ENCODE measurements at places on chromosomes 1 and 21.
A peak's percentile ranks its signal among the peaks of the same experiment; 100 is the strongest.

DNA sequence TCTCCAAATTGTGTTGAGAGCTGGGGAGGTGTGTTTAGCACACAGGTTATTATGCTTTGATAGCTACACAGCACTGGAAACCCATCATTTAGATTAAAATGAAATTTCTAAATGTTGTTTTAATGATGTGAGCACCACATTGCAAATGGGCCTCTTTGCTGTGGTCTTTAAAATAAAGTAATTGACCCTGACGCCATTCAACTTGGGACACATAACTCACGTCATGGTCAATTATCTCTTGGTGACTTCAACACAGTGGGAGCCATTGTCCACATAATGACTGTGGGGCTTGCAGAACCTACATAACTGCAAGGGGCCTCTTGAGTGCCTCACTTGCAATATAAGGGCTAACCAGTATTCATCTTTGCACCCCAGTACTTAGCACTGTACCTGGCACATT, 280.4 kb downstream of the HLX start:
- no peak for DNase-seq

DNA sequence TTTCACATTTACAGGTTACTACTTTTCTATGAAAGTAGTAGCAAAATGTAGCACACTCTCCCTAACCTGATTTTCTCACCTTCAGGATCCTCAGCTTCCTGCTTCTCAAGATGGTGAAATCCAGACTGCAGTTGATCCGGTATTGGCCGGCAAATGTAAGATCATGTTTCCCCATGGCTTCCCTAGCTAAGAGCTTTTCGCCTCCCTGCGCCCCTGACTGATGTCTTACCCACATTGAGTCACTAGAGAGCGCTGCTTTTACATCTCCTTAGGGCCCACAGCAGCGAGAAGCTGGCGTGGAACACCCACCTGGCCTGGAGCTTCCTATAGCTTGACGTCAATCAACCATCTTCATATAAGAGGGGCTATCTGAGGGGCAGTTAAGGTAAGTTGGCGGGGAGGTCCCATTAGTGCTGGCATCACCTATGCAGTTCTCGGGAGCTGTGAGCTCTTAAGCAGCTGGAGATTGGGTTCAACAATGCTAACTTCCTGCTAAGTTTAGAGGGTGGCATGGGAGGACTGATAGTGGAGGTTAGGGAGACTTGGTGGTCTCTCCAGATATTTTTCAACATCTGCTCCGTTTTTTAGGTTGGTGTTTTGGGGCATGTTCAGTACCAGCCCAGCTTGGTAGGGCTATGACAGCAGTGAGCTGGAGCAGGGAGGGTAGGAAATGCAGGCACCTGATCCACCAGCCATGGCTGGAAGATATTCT, 5.5 kb downstream of the PTPN7 start:
- no peak for DNase-seq

DNA sequence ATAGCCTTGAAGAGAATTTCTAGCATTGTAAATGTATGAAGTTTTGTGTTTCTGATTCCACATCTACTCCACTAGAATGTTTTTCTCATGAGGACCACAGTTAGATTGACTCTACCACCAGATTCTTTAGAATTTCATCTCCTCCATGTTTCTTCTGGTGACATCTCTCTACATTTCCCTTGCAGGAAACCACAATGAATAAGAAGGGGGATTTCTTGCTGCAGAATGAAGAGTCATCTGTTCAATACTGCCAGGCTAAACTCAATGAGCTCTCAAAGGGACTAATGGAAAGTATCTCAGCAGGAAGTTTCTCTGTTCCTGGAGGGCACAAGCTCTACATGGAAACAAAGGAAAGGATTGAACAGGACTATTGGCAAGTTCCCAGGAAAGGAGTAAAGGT, 18.6 kb downstream of the GBP6 start:
- no peak for DNase-seq

GRCh38 chr1:205456868-205457745, 1.3 kb upstream of the BLACAT1 start:
- DNase-seq: no peak

DNA sequence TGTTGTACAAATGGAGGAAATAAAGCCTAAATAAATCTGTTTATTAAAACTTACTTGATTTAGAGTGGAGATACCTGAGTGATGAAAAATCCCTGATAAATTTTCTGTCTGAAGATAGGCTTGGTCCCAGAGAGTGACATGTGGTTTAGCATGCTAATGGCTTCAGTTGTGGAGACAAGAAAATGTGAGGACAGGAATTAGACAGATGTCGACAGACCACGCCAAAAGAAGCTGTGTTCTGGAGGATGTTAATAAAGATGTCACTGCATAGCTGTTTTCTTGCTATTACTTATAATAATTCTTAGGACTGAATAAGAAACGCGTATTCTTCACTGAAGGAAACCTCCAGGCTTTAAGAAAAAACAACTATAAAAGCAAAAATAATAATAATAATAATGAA, 154.9 kb downstream of the OLFM3 start:
- no peak for DNase-seq

DNA sequence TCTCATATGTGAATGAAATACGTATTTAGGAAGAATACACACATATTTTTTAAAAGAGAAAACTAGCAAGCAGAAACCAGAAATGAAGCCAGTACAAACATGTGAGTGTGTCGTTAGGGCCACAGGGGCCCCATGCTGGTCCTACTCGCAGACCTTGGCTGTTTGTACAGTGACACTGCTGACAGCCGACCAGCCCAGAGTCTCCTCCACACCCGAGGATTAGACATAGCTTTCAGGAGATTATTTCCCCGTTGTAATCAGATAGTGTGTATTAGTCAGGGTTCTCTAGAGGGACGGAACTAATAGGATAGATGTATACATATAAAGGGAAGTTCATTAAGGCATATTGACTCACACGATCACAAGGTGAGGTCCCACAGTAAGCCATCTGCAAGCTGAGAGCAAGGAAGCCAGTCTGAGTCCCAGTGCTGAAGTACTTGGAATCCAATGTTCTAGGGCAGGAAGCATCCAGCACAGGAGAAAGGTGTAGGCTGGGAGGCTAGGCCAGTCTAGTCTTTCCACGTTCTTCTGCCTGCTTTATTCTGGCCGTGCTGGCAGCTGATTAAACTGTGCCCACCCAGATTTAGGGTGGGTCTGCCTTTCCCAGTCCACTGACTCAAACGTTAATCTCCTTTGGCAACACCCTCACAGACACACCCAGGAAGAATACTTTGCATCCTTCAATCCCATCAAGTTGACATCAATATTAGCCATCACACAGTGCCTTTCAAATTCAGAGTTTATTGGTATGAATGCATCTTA, 51.2 kb downstream of the DIP2A start:
- DNase-seq: no peak

GRCh38 chr1:151823175-151823574, 8.4 kb downstream of the RORC start:
- no peak for DNase-seq

DNA sequence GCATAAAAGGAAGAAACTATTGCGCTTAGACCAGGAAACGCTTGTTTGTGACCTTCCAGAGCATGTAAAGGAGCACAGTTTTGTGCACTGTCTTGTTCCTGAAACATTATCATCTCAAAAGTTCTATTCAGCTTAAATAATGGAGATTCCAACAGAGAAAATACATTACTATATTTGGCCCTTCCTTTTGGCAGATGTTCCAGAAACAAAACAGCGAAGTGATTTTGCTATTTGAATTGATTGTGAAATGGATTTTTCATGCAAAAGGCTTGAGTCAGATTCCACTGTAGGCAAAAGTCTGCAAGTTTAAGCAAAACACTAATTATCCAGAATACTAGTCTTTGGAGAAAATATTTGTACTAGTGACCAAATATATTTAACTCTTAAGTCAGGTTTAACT, 80.3 kb upstream of the PTBP2 start:
- DNase-seq: no peak

GRCh38 chr1:181588631-181589030, 105.3 kb downstream of the CACNA1E start:
- no peak for DNase-seq

DNA sequence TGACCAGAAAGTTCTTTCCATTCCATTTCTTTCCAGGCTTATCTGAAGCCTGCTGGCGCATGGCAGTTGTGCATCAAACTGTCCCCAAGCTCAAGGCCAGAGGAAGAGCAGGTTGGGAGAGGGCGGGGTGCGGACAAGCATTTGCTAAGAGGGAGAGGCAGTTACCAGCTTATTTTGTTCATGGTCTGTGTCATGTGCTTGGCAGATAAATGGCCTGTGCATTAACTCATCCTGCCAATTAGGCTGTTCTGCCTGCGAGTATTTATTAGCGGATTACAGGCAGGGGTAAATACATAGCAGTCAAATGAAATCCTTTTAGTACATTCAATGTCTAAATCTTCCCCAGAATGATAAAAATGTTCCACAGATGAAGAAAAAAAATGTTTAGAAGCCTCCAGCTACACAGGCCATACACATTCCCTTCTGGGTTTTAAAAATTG, 48.9 kb upstream of the B3GALNT2 start:
- DNase-seq: no peak

DNA sequence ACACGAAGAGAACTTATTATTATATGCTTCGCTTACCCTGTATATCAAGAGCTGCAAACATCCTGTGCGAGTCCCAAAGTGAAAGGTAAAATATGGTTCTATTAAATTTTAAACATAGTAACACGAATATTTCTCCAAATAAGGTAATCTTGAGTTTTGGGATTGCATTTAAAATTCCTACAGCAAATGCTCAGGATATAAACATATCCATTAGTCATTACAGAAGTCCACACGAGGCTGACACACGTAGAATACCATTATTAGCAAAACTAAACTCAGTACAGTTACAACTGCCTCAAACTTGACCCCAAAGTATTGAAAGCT, 282 bp upstream of the LYPLAL1 start:
- DNase-seq: no peak

DNA sequence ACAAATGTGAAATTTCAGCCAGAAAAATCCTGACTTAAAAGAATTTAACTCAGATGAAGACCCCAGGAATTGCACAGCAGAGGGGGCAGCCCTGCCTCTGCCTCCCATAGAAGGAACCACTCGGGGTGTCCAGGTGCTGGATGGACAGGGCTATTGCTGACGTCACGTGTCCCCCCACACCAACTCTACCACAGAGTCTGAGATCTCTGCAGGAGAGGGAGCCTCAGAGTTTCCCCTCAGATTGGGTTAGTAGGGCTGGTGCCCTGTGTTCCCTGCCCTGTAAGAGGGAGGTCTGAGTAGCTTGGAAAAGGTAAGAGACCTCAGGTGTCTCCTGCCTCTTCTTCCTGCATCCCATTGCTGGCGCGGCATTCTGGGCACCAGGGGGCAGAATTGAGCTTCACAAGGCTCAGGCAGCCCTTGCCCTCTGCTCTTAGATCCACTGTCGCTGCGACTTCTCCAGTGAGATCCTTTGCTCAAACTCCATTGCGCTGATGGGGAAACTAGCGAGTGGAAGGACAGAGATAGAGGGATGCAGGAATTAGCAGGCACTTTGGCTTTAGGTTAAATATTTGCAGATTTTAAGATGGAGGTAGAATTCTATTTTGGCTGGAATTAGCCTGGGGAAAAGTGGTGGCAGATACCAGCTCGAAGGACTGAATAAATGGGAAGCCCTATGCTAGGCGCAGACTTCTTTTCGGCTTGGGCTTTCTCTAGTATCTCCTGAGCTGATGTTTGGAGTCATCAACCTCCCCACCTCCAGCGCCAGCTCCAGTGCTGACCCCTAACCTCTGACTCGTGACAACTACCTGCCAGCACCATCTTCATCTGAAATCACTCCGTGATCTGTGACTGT, 42.8 kb upstream of the DMBX1 start:
- DNase-seq: peak; percentile 70

GRCh38 chr21:17550671-17551308, 37.9 kb downstream of the CXADR start:
- DNase-seq: no peak

GRCh38 chr1:70583522-70583921, 172.5 kb downstream of the CTH start:
- DNase-seq: no peak

DNA sequence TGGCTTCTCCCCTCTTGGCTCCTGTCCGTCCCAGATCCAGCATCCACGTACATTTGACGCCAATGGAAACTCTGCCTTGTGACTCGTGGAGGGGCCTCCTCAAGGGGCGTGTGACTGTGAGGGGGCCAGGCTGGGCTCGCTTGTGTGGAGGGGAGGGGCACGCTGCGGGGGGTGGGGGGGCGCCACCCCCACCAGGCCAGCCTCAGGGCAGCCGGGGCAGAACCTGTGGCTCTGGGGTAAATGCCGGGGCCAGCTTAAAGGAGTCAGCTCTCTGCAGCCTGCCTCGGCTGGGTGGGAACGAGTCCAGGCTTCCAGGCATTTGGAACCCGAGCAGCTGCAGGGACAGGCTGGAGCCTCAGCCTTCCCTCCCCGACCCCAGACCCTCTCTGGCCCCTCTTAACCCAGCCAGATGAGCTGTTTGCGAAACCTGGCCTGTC, 94.1 kb downstream of the SIK1 start:
- DNase-seq: no peak

DNA sequence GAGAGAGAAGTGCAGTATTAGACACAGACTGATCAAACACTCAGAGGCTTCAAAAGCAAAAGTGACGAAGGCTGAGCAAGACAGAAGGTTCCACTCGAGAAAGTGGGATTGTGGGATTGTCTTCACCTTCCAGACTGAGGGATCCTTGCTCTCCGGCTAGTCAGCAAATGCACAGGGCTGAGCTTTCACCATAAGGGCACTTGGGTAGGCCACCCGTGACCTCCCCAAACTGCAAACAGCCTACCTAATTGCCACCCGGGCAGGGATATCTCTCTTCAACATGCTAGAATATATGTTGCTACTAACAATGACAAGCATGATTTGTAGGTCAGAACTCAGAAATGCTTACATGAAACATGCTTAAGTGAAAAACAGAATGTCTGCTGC, 35.3 kb upstream of the RIPK4 start:
- DNase-seq: no peak

DNA sequence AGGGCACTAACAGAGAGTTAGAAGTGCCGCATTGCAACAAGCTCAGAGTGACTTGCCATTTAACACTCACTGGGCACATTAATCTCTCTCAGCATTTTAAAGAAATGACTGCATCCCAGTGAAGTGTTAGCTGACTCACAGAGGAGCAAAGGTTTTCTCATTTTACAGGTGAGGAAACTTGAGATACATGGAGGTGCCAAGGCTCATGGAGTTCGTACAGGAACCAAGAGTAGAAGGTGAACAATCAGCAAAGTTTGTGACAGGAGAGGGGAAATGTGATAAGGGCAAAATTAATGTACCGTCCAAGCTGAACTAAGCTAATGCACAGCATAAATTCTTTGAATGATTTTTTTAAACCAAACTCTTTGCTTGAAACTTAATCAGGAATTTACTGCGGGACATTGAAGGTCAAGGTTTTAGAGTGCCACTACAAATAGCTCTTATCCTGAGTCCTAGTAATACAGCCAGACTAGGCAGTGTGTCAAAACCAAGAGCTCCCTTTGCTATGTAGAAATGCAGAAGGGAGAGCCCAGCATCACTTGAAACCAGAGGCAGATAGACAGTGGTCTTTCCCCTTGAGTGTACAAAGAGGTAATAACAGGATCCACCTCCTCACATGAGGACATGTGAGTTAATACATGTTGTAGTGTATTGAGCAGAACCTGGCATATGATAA, 22.4 kb upstream of the NTPCR start:
- DNase-seq: no peak
